Renal cortical epithelial cell (primary cell): ENCODE measurements at places on chromosomes 16 and 17.

GRCh38 chr16:80680839-80681238 lies 123.6 kb downstream of the CDYL2 start:
- DNase-seq, result no peak

GRCh38 chr16:50574745-50575136 lies 26.5 kb downstream of the NKD1 start:
- DNase-seq, result no peak

- no peak for DNase-seq
Measured at GRCh38 chr16:82137822-82138167, 32.2 kb downstream of the MPHOSPH6 start.

GRCh38 chr17:82077617-82078358 lies 12.2 kb upstream of the DUS1L start:
- DNase-seq, result no peak

- DNase-seq, result no peak
Measured at GRCh38 chr17:63766754-63767153, 6.6 kb downstream of the CCDC47 start.

DNA sequence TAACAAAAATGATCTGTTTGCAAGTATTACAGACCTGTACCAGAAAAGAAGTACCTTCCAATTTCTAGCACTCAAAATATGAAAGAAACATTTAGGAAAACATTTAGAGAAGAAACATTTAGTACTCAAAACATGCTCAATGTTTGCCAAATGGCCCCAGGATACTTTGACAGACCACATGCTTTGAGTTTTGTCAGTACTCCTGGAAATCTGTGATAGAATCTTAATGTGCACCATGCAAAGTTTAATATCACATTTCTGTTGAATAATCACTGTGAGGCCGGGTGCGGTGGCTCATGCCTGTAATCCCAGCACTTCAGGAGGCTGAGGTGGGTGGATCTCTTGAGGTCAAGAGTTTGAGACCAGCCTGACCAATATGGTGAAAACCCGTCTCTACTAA lies 8.5 kb upstream of the ZC3H7A start:
- no peak for DNase-seq
